ENCODE measurements at places on chromosomes 7 and 10.

GRCh38 chr7:157962458-157963306, 624.9 kb downstream of the PTPRN2 start:
- DNase-seq, result no peak

- no peak for DNase-seq
These were observed 87.9 kb downstream of the SLC37A3 start for GRCh38 chr7:140310337-140311002.

- no peak for DNase-seq
These were observed 35.6 kb upstream of the LOXL4 start for GRCh38 chr10:98303569-98303968.

DNA sequence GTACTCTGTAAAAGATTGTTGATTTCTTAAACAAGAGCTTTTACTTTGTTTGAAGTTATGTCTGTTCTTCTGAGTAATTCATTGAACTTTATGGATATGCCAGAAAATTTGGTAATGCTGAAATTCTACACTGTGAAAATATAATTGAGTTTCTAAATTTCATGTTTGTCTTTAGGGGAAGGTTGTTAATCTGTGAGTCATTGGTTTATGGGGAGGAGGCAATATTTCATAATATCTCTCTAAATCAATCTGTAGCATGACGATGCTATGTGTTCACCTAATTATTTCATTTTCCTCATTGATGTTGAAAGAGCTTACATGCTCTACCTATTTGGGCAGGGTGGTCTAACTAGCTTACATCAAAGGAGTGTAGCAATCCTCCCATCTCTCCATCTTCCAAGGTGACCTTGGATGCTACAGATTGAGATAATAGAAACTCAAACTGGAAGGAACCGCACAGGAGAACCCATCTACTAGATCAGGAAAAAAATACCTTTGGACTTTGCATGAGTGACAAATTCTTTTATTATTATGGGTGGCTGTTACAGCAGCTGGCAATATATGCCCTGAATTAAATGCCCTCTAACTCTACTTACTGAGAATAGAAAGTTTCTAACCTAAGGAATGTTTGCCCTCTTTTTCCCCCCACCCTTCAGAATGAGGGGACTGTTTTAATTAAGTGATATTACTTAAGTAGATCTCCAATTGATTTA, 8.4 kb upstream of the SNX13 start:
- DNase-seq, result no peak

GRCh38 chr7:155576416-155576815, 30.1 kb upstream of the CNPY1 start:
- DNase-seq, result no peak

- no peak for DNase-seq
These were observed 16.3 kb upstream of the CYREN start for GRCh38 chr7:135186841-135187253.

DNA sequence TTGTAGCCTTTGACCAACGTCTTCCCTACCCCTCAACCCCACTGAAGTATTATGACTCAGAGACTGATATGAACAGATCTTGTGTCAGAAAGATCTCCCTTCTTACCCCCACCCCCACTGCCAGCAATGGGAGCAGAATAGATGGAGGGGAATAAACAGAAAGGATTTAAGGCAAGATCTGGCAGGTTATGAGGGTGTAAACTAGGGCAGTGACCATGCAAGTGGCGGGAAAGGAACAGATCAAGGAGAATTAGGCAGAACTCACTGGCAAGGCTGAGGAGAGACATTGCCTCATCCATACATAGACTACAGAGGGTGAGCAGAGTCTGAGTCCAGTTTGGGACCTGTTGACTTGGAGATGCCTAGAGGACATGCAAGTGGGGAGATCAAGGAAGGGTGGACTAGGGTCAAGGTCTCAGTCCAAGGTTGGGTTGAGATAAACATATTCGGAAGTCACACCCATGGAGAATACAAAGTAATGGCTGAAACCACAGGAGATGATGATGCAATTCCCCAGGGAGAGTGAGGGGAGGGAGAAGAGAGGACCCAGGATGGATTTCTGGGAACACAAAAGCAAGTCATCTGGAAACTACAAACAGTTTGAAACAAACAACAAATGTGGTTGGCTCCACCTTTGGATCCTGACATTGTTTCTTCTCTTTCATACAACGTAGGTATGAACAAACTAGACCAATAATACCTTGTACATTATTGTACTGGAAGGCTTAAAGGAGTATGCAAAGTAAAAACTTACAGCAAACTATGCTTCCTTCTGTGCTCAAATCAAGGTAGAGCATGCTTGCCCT, 44.9 kb upstream of the IL6 start:
- DNase-seq, result no peak

DNA sequence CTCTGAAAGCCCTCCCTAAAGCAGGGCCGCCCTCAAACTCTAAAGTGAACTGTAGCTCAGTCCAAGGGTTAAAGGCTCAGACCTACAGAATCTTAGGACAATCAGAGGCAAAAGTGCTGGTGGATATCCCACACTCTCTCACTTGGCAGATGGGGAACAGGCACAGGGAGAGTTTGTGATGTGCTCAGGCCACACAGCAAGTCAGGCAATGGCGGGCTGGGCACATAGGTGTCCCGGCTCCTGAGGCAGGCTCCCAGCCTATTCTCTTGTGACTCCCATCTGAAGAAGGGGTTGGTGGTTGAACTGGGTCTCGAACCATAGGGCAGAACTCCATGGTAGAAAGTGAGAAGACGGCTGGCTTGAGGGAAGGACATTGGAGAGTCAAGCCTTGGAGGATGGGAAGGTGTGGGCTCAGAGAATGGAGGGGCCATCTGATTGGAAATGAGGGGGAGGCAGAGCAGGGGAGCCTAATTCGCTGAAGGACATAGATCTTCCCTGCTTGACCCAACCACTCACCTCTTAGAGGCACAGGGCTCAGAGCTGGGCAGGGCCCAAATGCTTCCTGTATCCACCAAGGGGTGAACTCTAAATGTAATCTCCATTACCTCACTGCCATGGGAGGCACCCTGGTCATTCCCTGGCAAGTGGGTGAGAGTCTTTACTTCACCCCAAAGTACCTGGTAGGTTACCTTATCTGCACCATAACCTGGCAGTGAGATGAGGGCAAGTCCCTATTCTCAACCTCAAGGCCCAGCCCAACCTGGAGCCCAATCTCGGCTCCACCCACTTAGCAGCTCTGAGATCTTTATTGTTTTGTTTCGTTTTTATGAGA, 4.9 kb upstream of the ZMIZ1 start:
- DNase-seq, result no peak

DNA sequence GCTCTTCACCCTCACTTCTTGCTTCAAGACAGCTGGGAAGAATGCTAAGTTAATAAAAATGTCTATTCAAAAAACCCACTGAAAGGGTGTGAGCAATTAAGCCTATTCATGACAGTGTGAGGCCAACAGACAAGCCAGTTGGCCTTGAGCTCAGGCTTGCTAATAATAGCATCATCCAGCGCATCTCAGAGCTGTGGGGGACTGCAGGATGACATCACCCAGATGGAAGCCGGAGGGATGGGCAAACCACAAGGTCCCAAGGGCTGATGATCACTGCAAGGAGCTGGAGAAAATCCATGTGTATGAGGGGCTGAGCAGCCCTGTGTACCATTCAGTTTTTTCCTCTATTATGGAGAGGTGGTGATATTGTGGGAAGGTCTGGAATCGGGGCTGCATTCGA, 770.4 kb downstream of the TNS3 start:
- DNase-seq, result no peak

- DNase-seq, result no peak
These were observed 80.3 kb downstream of the HDAC9 start for GRCh38 chr7:18575622-18576572.

GRCh38 chr7:76069238-76069638, 21.3 kb downstream of the MDH2 start:
- no peak for DNase-seq

DNA sequence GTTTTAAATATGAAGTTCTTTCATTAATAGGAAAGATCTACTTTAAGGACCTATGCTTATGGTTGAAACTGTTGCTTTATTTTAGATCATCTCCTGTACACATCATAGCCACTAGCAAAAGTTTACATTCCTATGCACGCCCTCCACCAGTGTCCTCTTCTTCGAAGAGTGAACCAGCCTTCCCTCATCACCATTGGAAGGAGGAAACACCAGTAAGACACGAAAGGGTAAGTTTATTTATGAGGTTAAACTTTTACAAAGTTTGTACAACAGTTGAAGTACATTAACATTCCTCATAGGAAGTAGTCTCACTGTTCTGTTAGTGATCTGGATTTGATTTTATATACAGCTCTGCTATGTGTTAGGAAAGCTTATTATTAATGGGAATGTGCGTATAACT, 16.9 kb downstream of the HBP1 start:
- no peak for DNase-seq

- no peak for DNase-seq
These were observed 27.0 kb upstream of the SAMD9L start for GRCh38 chr7:93175219-93175618.

DNA sequence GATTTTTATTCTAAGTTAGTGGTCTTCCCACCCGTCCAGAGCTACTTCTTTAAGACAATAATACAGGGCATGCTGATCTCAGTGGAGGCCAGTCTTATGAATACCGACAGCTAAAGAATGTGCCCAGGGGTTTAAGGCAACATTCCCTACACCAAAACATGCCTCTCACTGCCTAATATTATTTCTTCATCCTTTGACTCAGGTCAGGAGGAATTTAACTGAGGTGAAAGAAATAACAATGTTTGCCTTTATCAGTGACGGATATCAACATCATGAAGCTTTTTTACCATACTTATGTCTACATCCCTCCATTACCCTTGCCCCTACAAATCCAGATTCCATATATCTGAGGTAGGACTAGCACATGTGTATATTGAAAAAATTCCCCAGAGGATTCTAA, 33.3 kb upstream of the TES start:
- DNase-seq, result no peak

DNA sequence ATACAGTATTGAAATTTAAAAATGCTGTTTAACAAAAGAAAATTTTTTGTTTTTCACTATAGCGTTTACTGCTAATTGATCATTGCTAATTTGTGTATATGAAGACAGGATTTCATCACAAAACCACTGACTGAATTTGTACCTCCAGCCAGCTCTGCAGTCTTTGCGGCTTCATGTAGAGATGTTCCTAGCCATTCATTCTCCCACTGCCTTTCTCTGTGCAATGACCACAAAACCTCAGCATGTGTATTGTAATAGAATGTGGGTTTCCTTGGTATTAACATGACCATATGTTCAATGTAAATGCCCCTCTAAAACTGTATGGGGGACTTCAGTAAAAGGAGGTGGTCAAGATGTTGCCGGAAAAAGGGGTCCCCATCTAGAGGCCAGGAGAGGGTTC, 81.1 kb upstream of the STEAP1B start:
- DNase-seq, result no peak

GRCh38 chr10:128848810-128849209, 618.2 kb upstream of the MGMT start:
- no peak for DNase-seq

DNA sequence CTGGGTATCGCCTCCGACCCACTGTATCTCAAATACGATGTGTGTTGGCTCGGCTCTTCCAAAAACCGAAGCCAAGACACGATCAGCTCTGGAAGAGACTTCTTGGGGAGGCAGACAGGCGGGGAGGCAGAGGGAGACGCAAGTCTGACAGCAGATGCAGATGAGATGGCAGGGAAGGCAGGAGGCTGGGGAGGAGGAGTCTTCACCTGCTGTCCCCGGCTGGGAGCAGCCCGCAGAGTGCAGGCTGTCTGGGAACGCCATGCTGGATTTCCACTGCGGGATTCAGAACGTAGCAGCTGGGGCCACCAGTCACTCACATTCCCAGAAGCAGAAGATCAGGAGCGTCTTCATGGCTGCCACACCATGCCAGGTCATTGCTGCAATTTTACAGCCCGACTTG, 29.4 kb downstream of the CTBP2 start:
- DNase-seq, result no peak

DNA sequence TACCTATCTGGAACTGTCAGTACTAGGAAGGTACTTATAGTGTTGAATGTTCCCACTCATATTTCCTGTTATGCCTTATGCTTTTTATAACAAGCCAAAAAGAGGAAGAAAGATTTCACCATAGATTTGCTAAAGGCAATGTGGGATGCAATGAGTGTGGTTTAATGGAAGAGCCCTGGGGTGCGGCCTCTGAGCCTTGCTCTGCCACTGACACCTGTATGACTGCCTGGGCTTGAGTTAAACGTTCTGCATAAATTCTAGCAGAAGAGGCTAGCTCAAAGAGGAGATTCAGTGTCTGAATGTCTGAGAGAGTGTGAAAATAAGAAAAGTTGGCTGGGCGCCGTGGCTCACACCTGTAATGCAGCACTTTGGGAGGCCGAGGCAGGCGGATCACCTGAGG, 143.8 kb downstream of the TPST1 start:
- DNase-seq, result no peak

DNA sequence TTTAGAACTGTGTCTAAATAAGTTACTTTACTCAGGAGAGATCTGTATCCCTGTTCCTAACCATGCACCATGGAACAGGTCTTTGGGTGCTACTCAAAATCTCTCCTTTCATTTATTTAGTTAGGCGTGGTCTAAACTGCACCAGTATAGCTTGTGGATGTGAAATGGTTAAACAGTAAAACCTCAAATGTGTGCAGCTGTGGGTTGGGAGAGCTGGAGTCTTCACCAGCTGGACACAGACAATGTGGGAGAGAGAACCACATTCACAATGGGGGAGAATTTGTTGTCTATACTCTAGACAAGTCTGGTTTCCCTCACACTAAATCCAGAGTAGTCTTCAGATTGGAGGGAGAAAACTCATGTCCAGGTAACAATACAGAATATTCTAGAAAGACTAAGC, 31.2 kb upstream of the IKZF1 start:
- DNase-seq, result no peak

GRCh38 chr10:33237736-33238624, 96.5 kb downstream of the NRP1 start:
- DNase-seq, result no peak

DNA sequence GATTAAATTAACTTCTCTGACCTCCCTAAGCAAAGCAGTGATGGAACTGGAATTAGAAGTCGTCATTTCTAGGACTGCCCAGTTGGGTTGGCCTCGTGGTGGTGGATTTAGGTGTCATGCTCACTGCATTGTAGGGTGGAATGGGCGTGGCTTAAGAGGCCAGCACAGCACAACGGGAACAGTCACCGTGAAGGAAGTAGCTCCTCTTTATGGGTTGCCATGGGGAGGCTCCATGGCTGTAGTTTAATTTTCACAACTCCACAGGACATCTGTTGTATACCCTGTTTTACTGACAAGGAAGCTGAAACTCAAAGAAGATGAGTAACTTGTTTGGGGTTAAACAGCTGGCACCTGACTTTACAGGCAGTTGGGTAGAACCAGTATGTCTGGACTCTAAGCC, 208.3 kb downstream of the CELF2 start:
- peak; percentile 81 for DNase-seq

GRCh38 chr7:82678259-82678658, 234.7 kb upstream of the CACNA2D1 start:
- DNase-seq, result no peak

- DNase-seq, result no peak
These were observed 1.5 kb upstream of the PRKAR1B start for GRCh38 chr7:728602-729001.

DNA sequence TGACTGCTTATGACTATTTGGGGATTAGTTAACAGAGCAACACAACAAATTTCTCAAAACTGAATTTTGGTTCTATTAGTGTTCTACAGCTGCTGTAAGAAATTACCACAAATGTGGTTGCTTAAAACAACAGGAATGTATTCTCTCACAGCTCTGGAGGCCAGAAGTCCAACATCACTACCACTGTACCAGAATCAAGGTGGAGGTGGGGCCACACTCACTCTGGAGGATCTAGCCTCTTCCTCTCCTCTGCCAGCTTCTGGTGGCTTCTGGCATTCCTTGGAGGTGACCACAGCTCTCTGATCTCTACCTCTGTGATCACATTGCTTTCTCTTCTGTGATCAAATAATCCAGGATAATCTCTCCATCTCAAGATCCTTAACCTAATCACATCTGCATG, 194.7 kb upstream of the BMPER start:
- DNase-seq, result no peak
